ENCODE measurements at places on chromosomes 1 and 21.

GRCh38 chr21:27339902-27340301, 373.0 kb upstream of the ADAMTS5 start:
- DNase-seq, result no peak

DNA sequence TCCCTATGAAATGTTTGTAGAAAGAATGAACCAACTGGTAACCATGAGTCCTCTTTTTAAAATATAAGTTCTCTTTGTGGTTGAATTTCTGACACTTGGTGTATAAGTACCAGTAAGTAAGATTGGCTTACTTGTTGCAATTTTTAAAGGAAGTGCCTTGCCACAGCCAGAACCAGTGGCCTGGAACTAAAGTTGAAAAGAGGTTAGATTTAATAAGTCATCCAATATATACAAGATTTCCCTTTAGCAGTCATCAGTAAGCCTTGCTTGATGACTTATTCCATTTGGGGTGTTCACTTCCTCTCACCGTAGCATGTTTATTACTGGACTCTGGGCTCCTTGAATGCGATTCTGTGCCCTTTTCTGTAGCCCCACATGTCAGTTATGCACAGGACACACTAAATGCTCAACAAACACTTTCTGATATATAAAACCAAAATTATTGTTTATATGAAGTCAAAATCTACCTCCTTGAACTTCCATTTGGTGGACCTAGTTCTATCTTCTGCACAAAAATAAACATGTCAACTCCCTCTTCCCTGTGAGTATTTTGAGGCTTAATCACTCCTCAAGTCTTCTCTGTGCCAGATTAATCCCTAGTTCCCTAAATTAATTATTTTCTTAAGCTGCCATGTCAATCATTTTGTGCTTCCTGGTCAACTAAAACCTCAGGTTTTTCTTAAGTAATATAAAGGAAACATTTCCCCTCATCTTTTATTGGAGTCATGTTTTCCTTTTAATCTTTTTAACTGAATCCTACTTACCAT, 218.1 kb downstream of the ST6GALNAC3 start:
- DNase-seq, result no peak

GRCh38 chr1:167654975-167655575, 25.0 kb downstream of the RCSD1 start:
- DNase-seq, result no peak

GRCh38 chr1:114109981-114110380, 43.7 kb downstream of the SYT6 start:
- no peak for DNase-seq

DNA sequence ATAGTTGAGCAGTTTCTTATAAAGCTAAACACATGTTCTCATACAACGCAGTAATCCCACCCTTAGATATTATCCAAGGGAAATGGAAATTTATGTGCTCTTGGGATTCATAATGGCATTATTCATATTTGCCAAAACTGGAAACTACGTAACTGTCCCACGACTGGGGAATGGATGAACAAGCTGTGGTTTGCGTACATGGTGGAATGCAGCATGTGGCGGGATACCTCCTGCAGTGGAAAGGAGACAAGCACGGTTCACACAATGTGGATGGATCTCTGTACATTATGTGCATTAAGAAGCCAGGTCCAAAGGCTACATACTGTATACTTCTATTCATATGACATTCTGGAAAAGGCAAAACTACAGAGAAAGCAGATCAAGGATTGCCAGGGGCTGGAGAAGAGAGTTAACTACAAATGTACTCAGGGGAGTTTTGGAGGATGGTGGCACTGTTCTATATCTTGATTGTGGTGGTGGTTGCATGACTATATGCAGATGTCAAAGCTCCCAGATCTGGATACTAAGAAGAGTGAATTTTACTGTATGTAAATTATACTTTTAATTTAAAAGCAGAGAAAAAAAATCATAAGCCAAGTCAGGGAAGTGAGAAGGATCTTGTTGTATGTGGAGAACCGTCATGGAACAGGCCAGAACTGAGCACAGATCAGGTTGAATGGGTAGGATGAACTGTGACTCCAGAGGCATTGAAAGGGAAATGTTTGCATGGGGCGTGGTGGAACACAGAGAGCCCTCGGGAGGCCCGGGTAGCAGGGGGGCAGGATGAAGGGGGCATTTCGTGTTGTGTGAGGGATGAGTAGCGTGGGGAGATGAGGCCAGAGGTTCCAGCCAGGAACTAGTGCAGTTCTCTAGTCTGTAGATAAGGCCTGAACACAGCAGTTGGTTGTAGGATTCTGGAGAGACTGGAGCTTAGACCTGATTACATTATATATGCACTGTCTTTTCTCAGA, 90.7 kb downstream of the GALNT2 start:
- no peak for DNase-seq

- DNase-seq, result no peak
Observed at GRCh38 chr1:223700942-223701637, 11.2 kb upstream of the CAPN2 start.

- DNase-seq, result no peak
Observed at GRCh38 chr1:192709544-192709943, 73.6 kb downstream of the RGS13 start.

GRCh38 chr1:153565529-153566374, at the start of gene S100A2:
TSS of gene S100A2 (minus strand) at chr1:153565844. CDS start at chr1:153563877, 1,967 bp downstream.
- DNase-seq, result peak; percentile 32
